AG09319 (cell line): ENCODE measurements at places on chromosomes 2 and 18.

DNA sequence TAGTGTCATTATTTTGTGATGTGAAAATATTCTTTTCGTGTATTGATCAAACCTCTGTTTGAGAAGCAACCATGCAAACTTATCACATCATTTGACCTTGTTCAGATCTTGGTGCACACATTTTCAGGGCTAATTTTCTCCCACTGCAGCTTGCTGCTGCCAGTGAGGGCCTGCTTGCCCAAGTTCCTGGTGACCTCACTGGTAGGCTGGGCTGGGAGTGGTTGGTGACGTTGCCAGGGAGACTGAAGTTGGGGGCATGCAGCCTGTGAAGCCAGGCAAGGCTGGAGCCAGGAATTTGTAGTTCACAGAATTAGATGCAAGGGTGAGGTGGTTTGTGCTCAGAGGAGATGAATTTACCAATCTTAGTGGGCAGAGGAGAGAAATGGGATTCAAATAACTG lies 38.5 kb downstream of the PARD3B start:
- DNase-seq: no peak

DNA sequence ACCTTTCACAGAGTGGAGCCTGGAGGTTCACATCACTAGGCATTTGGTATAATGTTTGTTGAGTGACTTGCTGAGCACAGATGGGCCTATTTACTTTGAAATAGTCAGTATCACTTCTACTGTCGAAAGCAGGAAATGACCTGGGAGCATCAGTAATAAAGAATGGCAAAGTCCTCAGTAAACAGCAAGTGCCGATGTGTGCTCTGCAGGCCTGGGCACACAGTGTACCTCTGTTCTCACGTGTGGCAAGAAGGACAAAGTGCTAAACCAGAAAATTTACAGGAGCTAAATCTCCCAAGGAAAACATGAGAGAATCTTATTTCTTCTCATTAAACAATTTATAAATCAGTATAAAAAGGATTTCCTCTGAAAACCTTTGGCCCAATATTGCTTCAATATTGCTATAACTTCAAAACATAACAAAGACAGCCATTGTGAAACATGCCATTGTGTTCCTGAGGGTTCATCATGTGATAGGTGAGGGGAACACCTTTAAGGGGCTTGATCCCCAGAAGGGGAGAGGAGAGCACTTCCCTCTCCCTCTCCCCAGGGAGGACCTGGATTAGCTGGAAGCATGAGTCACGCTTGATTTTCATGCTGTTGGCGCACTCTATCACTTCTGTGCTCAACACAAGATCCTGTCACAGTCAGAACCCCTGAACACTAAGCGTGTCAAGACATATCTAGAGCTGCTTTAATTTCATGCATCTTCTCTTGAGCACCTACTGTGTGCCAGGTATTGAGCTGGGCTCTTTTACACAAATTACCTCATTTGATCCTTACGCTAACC lies 131.5 kb upstream of the SMAD2 start:
- no peak for DNase-seq

DNA sequence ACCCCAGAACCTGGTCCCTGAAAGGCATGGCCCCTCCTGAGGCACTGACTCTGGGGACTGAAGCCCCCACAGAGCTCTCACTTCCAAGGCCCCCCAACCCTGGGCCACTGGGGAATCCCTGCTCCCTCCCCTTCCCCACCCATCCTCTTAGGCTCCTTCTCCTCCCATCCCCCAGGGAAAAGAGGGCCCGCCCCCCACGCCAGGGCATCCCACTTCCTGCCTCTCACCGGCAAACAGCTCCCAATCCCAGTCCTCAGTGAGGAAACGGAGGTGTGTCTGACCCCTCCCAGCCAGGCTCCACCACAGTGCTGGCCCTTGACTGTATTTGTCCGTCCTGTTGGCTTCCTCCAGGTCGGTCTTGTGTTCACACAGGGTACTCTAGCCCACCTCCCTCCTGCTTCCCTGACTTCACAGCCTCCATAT lies 35.0 kb upstream of the PTMA start:
- no peak for DNase-seq

DNA sequence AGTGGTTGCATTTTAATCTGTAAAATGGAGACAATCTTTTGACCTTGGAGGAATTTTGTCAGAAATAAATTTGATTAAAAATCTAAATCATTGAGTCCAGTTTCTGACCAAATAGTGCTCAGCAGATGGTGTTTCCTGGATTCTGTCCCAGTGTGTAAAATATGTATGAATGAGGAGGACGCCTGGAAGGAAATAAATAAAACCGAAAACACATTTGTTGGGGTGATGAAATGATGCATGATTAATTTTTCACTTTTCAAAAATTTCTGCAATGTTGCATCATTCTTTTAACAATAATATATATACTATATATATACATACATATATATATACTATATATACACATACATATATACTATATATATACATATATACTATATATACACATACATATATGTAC lies 261.1 kb upstream of the TRIB2 start:
- DNase-seq: peak; percentile 35

DNA sequence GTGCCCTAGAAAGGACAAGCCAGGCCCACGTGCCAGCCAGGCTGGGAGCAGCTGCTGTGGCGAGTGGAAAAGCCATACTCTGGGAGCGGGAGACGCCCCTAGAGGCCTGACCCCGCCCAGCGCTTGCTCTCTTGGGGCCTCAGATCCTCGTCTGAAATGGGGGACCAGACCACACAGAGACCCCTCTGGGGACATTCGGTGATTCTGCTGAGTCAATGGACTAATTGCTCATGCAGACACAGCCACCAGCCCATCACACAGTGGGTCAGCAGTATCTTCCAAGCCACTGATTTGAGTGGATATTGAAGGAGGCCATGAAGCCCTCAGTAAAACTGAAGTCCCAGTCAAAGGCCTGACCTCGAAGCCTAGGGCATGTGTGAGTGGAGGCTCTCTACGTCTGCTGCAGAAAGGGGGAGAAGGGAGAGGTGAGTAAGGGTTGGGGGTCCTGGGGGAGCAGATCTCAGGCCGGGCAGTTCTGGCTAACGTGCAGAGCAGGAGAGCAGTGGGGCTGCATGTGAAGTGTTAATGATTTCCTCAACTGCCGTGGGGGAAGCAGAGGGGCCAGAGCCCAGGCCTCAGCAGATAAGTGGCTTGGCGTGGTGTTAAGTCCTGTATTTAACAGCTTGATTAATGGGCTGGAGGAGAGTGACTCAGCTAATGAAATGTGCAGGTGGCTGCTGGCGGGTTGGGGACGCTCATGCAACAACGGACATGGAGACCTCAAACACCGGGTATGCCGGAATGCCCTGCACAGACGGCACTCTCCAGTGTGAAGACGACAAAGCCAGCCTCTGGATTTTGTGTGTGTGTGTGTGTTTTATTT lies 104.4 kb upstream of the TWIST2 start:
- no peak for DNase-seq

GRCh38 chr2:72665448-72665847 lies 160.4 kb downstream of the EXOC6B start:
- no peak for DNase-seq
